Activated T-cell treated with anti-CD3 and anti-CD28 coated beads, Interleukin-2, amount 50 U/mL, for 72 hours (primary cell): ENCODE measurements at places on chromosomes 7 and 10.

DNA sequence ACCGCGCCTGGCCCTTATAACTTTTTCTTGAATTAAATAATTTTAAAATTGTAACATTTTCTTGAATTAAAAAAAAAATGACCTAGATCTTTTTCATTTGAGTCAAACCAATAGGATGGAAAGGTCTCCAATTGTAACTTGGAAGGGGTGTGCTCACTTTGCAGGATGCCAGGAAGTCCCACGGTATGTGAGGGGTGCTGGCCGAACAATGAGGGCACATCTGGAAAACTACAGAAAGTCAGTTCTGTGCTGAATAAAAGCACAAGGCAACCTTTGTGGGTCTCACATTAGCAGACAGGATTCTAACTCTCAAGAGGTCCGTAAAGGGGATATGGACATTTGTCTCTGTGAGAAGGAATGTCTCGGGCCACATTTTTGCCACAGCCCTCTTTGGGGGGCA lies 52.8 kb upstream of the PDLIM1 start:
- no peak for DNase-seq

DNA sequence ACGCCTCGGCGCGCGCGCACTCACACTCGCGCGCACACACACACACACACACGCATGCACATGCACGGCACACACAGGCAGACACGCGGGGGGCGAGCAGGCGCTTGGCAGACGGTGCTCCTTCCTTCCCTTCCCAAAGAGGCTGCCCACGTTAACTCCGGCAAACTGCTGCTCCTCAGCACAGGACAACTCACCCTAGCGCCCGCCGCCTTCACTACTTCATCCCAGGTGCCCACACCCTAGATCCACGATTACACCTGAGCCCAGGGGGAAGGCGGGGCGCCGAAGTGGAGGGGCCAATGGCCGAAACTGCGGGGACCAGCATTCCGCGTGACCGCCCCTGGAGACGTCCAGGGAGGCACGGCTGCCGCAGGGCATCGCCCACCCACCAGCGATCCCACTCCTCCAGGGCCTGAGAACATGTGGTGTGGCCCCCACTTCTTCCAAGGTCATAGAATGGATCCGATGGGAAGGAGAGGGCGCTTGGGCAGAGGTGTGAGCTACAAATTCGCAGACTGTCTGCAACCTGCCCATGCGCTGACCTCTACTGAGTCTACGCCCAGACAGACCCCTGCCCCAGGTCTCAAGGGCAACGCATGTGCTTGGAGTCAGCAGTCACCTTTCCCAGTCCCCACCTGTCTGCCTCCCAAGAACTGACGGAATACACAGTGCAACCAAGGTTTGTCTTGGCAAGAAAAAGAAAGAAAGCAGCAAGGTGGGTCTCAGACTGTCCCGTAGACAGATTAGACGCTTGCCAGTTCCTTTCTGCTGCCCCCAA lies 74.6 kb downstream of the CALN1 start:
- no peak for DNase-seq

GRCh38 chr10:82924711-82925110 lies 1049.7 kb downstream of the NRG3 start:
- DNase-seq: no peak

DNA sequence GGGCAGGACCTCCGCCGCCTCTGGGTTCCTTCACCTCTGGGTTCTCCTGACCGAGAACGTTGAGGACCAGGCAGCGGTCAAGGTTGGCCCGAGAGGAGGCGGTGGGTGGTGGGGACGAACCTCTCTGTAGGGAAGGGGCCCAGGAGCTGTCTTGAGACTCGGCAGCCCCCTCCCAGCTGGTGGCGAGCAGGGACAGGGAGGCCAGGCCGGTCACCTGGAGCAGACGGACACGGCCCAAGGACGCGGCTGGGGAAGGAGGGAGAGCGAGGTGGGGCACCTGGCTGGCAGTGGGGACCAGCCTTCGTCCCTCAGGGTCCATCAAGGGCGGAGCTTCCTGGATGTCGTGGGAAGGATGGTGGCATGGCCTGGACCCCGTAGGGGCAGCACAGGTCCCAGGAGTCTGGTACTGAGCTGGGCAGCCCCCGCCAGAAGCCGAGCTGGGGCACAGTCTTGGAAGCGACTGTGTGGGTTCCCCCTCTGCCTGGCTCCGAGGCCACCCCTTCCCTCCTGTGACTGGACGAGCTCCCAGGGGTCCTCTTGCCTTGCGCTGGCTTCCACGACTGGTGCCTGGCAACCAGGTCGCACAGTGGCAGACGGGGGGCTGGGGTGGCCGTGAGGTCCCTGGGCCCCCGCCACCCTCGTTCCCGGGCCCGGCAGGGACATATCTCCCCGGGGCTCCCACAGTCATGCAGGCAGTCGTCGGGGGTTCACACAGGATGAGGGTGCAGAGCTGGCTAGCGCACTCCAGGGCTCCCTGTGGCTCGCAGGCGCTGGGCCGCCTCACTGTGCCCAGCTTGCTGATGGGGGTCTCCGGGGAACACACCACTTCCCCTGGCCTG lies 89.9 kb downstream of the DNAJB6 start:
- no peak for DNase-seq

DNA sequence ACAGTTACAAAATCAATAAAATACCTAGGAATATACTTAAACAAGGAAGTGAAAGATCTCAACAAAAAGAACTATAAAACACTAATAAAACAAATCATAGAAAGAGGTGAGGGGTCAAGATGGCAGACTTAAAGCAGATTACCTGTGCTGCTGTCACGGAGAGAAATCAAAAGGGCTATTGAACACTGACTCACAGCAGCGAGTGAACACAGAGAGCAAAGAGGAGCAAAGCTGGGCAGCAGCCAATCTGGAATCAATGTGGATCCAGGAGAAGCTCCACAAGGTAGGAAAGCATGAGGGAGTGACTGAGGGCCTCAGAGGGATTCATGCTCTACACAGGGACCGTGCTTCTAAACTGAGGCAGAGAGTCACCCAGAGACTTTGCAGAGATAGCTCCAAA lies 562.0 kb upstream of the SEMA3D start:
- no peak for DNase-seq

- DNase-seq: no peak
Observed at GRCh38 chr7:135317676-135318325, 84.2 kb downstream of the STRA8 start.

DNA sequence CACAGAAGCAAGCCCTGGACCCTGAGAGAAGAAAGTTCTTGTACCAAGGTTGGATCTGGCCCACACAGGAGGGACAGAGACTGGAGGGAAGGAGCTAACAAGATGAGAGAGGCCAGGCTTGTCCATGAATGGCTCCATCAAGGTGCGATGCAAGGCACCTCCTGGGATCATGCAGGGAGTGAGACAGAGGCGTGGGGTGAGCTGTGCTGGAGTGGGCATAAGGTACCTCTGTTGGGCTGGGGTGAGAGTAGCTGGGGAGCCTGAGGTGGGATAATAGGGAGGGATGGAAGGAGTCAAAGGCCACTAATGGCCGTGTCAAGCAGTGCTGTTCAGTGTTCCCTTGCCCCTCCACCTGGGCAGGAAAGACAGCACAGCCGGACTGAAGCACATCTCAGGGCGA lies 9.9 kb downstream of the TMEM72 start:
- no peak for DNase-seq

GRCh38 chr7:39979406-39980073 lies 29.5 kb downstream of the CDK13 start:
- DNase-seq: no peak

GRCh38 chr7:26267601-26268166 lies 24.0 kb upstream of the SNX10 start:
- DNase-seq: no peak

- no peak for DNase-seq
Observed at GRCh38 chr7:6268023-6268900, 4.2 kb downstream of the CYTH3 start.

DNA sequence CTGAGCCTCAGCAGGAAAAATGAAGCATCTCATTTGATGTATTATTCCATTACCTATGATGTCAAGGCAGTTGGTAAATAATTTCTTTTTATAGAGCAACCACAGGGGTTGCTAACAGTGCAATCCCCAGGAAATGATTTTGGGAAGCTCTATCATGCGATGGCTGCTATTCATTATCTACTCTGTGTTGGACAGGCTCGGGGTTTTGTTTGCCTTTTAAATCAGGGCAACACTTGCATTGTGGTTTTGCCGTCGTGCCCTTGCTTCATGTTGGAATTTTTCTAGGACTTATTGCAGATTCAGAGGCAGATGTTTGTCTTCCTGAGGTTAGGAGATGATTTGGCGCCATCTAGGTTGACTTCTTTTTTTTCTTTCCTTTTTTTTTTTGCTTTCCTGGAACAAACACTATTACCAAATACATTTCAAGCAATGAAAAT lies 128.4 kb downstream of the BICC1 start:
- no peak for DNase-seq

DNA sequence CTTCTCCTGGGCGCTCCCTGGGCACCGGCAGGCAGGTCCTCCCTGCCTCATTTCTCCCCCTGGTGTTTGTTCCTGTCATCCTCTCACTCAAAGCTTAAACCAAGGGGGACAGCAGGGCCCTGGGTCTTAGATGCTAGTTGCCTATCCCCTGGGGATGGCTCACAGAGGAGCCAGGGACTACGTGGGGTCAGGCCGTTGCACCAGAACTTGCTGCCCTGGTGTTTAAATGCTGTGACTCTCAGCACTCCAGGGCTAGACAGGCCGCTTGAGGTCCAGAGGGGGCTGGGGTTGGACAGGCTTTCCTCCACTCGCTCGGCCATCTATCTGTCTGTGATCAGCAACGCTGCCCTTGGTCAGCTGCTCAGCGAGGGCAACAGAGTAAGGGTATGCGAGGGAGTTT lies 340.3 kb downstream of the CXCL12 start:
- DNase-seq: no peak

DNA sequence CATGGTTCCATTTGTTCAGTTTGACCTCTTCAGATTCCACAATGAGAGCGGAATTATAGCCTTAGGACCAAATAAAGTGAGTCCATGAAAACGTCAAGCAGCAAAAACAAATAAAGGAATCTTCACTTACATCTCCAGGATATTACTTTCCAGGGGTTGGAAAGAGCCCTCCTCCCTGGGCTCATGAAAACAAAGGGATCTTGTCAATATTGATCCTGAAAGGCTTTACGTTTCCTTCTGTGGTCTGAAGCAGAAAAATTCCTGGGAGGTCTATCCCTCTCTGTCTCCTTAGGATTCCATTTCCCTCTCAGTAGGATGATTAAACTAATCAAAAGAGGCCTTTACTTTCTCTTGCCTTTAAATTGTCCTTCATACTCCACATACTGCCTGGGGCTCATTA lies 293.5 kb downstream of the GPAM start:
- no peak for DNase-seq

GRCh38 chr10:132371641-132372081 lies 25.3 kb upstream of the PWWP2B start:
- no peak for DNase-seq

- no peak for DNase-seq
Observed at GRCh38 chr7:64625114-64626082, 40.5 kb upstream of the ZNF107 start.

- DNase-seq: no peak
Observed at GRCh38 chr10:90224791-90225566, 523.6 kb downstream of the KIF20B start.

- DNase-seq: no peak
Observed at GRCh38 chr7:16905300-16906044, 23.7 kb upstream of the AGR3 start.

DNA sequence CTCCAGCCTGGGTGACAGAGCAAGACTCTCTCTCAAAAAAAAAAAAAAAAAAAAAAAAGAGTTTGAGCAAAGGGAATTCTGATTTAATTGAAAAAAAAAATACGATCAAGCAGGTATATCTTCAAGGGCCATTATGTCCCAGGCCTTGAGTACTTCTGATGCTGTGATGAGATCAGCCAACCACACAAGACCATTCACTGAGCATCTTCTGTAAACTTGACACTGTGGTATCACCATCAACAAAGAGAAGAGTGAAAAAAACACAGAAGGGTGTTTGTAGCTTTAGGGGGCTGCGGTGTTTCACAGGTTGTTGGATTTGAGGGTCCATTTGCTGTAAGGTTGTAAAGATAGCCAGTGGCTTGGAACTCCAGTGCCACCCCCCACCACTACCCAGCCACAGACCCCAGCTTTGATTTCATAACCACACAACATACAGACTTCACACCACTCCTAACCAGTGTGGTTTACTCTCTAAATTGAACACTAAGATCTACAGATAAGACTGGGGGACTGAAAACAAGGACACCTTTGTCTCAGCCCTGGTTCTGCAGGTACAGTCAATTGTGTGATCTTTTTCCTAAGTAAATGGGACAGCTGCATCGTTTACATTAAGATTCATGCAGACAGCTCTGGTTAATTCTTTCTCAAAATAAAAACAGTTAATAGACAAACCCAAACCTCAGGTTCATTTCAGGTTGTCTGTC lies 66.4 kb downstream of the CDC123 start:
- DNase-seq: no peak

- DNase-seq: no peak
Observed at GRCh38 chr7:102193806-102194205, 92.9 kb upstream of the SH2B2 start.

GRCh38 chr10:69151984-69152383 lies 28.0 kb downstream of the VPS26A start:
- peak; percentile 8 for DNase-seq

DNA sequence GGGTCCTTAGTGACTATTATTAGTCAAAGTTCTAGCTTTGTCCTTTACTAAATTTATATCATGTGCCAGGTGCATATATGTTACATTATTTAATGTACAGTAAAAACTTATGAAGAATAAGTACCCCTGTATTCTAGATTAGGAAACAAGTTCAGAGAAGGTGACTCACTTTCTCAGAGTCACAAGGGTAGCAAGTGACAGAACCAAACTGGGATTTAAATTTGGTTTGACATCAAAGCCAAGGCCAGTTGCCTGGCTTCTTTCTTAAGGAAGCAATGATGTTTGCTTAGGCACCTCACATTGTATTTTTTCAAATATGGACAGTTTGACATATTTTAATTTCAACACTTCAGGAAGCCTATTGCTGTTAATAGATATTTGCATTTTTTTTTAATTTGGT lies 2.5 kb downstream of the LSM8 start:
- DNase-seq: no peak

DNA sequence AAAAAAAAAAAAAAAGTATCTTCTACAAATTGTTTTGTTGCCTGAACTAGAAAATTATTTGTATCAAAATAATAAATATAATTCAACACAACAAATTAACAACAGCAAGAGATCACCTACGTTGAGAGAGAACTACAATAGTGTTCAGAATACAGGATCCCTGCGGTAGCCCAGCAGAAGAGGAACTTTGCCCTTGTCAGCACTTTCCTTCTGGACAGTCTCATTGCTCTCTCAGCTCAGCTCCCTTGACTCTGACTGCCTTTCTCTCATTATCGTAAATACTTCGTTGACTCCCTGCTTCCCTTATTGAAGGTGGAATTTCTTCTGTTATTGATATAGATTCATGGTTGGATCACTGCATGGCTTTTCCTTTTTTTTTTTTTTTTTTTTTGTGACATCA lies 469.5 kb upstream of the VSTM2A start:
- DNase-seq: no peak

DNA sequence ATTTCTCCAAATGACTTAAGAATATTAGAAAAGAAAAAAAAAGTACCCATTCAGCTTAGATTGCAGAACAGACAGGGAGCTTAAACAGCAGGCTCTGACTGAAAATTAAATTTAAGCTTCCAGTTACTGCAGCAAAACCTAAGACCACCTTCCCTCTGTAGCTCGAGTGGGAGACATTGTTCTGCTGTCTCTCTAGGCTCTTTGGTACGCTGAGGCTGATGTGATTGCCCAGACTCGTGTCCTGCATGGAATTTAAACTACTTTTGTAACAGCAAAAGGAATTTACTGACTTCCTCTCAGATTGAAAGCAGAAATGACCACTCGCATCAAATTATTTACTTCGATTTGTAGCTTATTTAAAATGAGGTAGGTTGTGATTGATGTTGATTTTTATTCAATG lies 124.6 kb downstream of the LRRTM3 start:
- no peak for DNase-seq

- DNase-seq: peak; percentile 33
Observed at GRCh38 chr10:8331387-8331786, 276.9 kb downstream of the GATA3 start.
